Stimulated activated CD8-positive, alpha-beta memory T cell treated with anti-CD3 and anti-CD28 coated beads, Interleukin-4, amount 100 ng/mL, for 24 hours (primary cell): ENCODE measurements at places on chromosomes 13 and 19.

GRCh38 chr19:12052497-12053169 is at the start of gene ZNF878:
ZNF878 (minus strand) TSS chr19:12052961; CDS start chr19:12052801, 160 bp downstream.
- DNase-seq: peak; percentile 47

- DNase-seq: peak; percentile 44
These were observed 1.4 kb upstream of the CD37 start for GRCh38 chr19:49333811-49334288.

DNA sequence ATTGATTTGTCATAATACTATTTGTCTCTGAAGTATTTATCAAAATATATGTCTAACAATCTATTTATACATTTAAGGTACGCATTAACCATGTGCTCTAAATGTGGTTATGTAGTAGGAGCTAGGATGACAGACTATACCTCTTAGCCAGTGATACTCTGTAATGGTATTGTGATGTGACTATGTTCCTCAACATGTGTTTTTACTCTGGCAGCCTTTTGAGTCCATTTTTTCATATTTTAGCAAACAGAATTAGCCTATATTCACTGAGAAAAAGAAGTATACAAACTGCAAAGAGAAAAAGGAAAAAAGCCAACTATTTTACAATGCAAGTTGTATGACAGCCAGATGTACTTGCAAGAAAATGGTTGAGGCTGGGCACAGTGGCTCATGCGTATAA is 26.7 kb downstream of the MAB21L1 start:
- no peak for DNase-seq

- DNase-seq: no peak
These were observed 171.7 kb upstream of the MAB21L1 start for GRCh38 chr13:35648201-35648600.

DNA sequence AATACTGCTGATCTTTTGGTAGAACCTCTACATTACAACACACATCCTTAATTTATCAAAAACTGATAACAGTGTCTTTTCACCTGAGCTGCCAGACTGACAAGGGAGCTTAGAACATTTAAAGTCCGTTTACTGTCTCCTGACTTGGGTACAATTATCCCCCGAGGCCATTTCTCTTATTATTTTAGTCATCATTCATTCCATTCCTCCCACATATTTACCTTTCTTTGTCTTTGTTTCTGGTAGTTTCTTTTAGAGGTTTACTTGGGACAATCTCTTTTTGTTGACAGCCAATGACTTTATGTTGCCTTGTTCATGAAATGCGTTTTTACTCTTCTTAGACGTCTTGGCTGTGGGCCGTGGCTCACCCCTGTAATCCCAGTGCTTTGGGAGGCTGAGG is 186.9 kb downstream of the PCCA start:
- no peak for DNase-seq

DNA sequence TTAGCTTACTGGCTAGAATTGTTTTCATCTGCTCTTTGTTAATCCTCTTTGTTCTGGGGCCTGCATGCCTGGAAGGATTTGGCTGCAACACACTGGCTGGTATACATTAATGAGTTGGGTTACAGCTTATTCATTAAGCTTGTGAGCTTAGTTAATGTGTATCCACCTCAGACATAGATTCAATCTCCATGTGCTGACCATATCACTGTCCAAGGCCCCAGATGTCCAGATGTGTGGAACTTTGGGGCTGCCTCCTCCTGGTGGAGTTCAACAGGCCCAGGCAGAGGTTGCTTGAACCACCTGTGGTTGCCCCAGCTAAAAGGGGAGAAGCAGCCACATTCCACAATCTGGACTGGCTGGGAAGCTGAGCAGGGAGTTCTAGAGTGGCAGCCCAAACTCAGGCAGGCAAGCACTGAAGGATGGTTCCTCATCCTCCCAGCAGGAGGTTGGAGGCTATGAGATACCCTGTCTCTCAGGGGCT is 5.4 kb downstream of the DIAPH3 start:
- DNase-seq: no peak

DNA sequence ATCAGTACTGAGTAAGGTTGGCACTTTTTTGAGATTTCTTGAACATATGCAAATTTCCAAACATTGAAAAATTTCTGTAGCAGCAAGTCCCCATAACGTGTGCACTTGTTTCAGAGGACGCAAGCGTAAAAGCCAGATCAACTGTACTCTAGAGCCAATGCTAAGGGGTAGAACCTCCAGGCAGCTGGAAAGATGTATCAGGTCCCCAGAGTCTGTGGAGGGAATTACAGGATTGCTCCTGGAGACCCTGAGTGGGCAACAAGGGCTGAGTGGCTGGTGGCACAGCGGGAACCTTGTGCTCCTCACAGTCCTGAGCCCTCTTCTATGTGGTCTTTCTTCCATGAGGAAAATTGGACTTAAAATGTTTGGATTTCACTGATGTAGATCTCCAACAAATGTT is 53.9 kb upstream of the AMER2 start:
- DNase-seq: no peak

DNA sequence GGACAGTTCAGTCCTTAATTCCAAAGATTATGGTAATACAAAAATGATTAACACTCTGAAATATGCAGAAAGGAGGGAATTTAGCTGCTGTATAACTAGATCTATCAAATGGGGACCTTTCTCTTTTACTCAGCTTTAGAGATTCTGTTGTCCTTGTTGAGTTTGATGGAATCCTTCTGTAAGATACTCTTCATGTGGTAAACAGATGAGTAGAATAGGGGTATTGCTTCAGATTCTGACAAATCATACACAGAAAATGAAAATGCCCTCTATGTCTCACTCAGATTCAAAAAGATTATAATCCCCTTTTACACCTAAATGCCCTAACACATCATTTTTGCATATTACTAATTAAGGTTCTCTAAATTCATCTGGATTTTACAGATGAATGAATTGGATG is 50.7 kb downstream of the ARHGAP35 start:
- no peak for DNase-seq

GRCh38 chr13:30376426-30377311 is 45.6 kb upstream of the UBE2L5 start:
- DNase-seq: peak; percentile 31

- peak; percentile 66 for DNase-seq
These were observed 390.5 kb downstream of the FGF9 start for GRCh38 chr13:22061371-22061805.

DNA sequence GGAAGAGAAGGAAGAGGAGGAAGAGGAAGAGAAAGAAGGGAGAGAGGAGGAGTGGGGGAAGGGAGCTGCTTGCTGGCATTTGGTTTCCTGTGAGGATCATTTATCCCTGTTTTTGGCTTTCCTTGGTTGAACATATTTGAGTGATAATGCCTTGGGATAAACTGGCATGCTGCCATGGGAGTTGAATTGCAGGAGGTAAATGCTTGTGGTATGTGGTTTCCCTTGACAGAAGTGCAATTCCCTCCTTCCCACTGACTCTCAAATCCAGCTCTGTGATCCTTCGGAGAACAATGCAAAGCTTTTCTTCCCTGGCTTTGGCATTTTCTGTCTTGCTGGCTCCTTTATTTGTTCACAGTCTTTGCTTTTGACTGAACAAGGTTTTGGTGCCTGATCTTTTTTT is 27.2 kb upstream of the CBY2 start:
- DNase-seq: no peak
